Stimulated activated CD8-positive, alpha-beta memory T cell treated with anti-CD3 and anti-CD28 coated beads, Interleukin-4, amount 100 ng/mL, for 4 hours (primary cell): ENCODE measurements at places on chromosomes 6 and 20.

- DNase-seq = no peak
These were observed 46.9 kb upstream of the TASP1 start for GRCh38 chr20:13685623-13686022.

DNA sequence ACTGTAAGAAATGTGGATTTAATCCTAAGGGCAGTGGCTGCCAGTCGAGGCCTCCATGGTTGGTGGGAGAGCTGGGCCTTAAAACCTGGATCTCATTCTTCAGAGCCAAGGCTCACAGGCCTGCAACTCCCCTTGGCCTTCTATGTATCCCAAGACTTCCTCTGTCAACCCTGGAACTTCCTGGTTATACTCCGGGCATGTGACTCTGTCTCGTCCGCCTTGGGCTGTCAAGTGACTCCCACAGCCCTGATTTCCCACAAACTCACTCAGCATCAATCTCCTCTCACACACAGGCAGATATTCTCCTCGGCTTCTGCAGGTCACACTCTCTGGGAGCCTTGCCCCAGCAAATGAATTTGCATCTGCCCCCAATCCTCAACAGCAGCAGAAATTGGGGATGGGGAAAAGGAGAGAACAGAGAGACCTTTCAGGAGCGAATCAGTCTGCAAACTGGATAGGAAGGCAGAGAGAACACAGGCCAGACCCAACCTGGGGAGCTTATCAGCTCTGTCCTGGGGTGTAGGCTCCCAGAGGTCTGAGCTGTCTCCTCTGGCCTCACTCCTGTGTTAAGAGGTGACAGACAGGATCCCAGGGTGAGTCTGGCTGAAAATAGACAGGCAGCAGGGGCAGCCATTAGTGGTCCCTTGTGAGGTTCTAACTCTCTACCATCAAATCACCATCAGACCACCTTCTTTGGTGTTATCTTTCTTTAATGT is 30.4 kb upstream of the PREX1 start:
- no peak for DNase-seq

GRCh38 chr6:9155836-9156235 is 720.5 kb upstream of the SLC35B3 start:
- DNase-seq = no peak

DNA sequence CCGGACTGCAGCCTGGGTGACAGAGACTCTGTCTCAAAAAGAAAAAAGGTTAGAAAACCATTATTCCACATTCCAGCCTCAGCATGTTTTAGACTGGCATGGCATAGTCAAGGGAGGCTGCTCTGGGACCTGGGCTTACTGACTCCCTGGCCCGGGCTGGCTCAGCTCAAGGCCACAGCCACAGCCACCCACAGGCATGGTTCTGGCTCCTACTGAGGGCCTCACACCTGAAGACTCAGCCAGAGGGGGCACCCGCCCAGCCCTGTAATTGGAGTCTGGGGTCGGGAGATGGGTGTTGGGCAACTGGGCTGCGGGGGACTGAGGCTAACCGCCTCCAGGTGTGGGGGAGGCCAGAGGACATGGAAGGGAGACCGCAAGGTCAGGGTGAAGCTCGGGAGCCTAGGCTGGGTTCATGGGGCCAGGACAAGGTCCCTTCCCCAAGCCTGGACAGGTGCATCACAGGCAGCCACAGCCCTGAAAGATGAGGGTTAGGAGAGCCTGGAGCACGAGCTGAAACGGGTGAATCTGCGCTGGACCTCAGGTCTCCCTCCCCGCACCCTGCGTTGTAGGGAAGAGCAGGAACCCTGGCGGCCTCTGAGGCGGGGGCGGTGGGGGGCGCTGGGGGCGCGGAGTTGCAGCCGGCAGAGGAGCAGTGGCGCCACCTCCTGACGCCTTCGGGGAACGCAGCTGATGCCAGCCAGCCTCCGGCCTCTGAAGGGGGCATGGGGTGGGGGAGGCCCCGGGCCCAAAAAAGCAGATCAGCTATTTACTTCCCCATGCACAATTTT is 67.7 kb upstream of the SRSF6 start:
- DNase-seq = no peak

DNA sequence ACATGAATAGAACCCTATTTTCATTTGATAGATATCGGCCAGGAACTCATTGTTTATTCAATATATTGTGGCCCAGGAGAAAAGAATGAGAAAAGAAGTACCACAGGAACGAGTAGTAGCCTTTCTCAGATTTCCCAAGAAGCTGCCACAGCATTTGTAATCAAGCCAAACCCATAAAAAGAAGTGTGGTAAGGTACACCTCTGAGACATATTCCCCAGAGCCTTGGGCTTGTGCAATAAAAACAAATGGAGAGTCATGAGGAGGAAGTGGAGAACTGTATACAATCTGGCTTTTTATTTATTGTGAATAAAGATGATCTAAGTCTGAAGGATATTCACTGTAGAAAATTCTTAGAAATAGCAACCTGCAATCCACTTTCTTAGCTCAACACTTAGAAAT is 36.7 kb downstream of the KIF6 start:
- no peak for DNase-seq
